ENCODE measurements at places on chromosomes 7 and 10.

- DNase-seq, result no peak
Measured at GRCh38 chr10:84428711-84429110, 100.3 kb downstream of the CCSER2 start.

GRCh38 chr7:99105756-99106155 is 38.2 kb downstream of the SMURF1 start:
- no peak for DNase-seq

- no peak for DNase-seq
Measured at GRCh38 chr7:54985426-54986330, 33.1 kb upstream of the EGFR start.

- no peak for DNase-seq
Measured at GRCh38 chr7:130401578-130401977, 21.3 kb downstream of the CPA1 start.

DNA sequence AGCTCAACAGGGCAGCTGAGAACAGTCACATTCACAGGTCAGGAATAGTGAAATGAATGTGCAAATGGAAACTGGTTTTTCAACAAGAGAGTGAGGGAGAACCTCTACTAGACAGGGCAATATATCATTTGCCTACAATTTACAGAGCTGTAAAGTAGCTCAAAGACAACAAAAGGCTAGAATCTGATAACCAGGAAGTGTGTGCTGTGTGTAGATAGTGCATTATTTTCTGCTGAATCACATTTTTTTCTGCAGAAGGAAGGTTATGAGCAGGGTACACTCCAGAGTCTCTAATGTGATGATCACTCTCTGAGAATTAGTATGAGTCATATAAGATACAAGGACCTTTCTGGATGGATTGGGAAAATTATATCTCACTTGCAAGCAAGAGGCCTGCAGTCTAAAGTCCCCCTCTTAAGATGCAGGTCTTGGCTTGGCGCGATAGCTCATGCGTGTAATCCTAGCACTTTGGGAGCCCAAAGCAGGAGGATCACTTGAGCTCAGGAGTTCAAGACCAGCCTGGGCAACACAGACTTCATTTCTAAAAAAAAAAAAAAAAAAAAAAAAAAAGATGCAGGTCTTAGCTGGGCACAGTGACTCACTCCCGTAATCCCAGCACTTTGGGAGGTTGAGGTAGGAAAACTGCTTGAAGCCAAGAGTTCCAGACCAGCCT is 59.9 kb upstream of the COBL start:
- DNase-seq, result no peak

GRCh38 chr10:34186745-34187144 is 628.4 kb downstream of the PARD3 start:
- DNase-seq, result no peak

DNA sequence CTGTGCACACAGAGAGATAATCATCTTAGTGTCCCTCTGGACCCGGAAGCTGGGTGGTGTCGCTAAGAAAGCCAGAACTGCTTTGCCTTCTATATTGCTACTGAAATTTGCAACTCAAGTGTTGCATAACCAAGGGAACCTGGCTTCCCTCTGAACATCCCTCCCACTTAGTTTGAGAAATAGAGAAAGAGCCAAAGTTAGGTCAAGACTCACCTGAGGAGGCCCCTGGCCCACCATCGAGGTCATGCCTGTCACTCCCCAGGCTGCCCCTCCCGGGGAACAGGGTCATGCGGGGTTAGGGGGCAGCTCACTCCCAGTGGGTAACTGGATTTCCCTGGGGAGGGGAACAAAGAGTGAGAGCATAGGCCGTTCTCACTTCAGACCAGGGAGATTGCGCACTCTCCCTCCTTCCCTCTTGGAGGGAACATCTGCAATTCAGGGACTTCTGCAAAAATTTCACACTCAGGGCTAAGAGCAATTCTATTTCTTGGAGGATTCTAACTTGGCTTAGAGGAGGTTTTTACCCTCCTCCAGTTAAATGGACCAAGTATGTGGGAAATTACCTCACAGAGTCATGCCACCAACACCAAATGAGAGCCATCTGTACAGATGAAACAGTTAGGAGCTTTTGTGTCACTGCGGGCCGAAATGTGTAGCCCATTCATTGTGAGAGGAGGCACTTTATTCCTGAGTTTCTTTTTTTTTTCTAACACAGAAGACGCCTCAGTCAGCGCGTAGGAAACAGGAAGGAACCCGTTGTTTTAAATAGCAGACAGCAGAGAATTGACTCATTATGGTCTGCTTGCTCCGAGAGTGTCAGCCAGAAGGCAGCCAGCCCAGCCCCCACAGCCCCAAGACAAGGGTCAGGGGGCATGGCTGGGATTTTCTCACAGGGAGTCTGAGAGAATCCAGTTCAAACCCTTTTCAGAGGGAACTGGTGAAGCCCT is 221.3 kb downstream of the ARHGAP12 start:
- peak; percentile 74 for DNase-seq

DNA sequence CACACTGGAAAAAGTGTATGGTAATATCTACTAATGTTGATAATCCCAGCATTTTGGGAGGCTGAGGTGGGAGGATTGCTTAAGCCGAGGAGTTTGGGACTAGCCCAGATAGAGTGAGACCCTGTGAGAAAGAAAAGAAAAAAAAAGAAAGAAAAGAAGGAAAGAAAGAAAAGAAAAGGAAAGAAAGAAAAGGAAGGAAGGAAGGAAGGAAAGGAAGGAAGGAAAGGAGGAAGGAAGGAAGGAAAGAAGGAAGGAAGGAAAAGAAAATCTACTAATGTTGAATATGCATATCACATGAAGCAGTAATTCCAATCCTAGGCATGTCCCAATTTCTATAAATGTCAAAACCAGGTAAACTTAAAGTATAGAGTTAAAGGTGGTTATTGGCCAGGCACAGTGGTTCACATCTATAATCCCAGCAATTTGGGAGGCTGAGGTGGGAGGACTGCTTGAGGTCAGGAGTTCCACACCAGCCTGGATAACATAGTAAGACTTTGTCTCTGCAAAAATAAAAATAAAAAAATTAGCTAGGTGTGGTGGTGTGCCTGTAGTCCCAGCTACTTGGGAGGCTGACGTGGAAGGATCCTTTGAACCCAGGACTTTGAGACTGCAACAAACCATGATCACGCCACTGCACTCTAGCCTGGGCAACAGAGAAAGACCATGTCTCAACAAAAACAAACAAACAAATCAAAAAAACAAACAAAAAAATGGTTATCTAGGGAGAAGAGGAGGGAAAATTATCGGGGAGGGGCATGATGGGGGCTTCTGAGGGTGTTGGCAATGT is 5.2 kb upstream of the KAZALD1 start:
- DNase-seq, result no peak

DNA sequence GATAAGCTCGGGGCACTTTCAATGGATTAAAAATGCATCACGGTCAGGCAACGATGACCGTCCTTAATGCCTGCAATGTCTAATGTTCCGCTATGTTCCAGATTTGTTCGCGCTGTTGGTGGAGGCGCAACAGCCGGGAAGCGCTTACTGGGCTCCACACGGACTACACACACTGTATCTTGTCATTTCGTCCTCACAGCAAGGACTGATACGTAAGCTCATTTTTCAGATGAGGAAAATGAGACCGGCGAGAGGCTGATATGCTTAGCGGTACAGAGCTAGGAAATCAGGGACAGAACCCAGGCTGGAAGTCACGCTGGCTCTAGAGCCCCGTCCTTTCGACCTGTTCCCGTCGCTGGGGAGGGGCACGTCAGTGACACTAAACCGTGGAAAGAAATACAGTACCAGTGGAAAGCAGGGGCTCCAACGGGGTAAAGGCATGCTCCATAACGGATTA is 670 bp downstream of the TPK1 start:
- peak; percentile 45 for DNase-seq

GRCh38 chr7:46930366-46930765 is 651.5 kb downstream of the TNS3 start:
- no peak for DNase-seq

GRCh38 chr10:53315709-53316108 is 543.1 kb upstream of the MBL2 start:
- DNase-seq, result no peak

DNA sequence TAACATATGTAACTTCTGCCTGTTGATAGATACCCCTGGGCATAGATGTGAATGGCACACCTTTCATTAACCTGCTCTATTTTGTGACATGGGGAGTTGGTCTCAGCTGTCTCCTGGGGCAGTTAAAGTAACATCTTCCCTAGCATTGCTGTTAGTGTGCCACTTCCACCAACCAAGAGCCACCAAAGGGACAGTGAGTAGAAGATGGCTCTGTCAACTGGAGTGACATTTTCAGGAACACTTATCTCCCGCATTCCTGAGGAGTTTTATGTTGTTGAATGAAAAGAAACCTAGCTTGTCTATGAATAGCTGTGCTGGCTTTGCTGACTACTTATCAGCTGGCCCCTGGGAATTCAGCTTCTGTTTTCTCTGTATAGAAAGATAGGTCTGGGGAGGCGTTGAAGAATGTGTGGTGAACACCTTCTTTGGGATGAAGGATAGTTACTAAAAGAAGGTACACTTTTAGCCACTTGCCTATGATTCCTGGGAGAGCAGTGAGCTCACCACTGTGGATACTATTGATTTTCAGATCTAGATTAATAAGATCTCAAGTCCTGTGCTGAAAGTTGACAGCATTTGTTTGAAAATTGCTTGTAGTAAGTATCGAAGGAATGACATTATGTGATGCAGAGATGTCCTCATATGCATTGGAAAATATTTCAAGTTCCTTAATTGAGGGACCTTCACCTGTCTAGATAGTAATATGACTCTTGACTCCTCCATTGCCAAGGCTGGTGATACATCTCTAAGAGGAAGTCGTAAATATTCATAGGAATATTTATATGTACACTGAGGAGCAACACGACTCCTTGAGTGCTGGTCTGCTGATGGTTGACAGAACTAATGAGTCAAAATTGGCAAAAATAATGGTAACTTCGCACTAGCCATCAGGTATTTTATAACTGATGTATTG is 7.6 kb downstream of the STARD3NL start:
- no peak for DNase-seq

DNA sequence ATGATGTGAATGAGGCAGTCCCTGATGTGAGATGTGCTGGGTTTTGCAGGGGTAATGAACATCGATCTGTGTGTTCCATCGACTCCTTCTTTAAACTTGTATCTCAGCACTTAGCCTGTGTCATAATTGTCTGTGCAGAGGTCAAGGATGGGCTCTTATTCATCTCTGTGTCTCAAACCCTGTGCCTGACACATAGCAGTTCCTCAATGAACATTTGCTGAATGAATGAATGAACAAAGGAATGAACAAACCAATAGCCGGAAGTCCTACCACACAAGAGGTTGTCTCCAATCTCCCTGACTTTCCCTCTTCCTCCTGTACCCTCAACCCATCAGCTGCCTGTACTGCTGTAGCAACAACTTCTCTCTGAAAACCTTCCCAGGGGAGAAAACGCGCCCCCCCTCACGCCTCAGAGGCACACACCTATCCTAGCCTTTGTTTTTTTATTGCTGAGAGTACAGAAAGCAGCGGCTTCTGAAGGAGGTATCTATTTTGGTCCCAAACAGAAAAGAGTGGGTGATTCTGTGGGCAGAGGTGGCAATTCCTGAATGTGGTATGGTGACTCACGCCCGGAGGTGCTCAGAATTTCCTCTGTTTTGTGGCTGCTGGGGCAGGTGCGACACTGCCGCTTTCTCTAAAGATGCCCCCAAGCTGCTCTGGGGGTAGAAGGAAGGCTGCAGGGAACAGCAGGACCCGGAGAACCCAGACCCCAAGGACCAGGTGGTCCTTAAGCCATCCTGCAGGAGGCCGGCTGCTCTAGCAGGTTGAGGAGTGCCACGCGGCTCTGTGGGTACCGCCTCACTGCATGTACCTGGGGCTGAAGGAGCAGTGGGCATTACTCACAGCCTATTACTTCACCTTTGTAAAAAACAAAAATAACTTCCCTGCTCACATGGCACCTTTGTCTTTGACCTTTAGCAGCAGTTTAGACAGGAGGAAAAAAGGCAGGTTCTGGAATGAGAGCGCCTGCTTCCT is 9.6 kb downstream of the IL2RA start:
- no peak for DNase-seq

DNA sequence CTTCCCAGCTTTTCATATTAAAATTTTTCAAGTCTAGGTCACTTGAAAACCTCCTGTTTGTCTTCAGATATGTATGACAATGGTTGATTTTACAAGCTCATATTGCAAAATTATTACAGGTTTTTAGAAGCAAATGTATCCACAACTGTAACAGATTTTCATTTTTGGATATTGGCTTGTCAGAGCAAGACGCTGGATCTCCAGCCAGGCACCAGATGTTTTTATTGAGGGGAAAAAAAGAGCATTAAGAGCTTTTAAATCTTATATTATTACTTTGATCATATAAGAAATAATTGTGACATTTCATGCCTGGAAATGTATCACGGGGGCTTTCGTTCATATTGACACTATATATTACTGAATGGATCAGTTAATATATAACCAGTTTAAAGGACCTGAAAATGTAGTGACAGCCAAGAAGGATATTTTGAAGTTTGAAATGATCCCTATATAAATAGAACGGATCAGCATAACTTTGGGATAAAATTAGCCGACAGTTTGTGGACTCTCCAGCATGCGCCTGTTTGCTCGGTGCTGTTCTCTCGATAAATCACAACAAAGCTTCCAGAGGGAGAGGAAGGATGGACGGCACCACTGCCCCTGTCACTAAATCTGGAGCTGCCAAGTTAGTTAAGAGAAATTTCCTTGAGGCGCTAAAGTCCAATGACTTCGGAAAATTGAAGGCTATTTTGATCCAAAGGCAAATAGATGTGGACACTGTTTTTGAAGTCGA is at the start of gene ASB4:
Gene ASB4 (plus strand): TSS at position 553 of the 733 bp plus-strand sequence. CDS start 29 bp downstream, at position 582.
- DNase-seq, result no peak

GRCh38 chr10:110207805-110208613 is 604 bp downstream of the MXI1 start:
- DNase-seq, result peak; percentile 62

GRCh38 chr7:39650676-39651075 is 27.3 kb downstream of the RALA start:
- no peak for DNase-seq

DNA sequence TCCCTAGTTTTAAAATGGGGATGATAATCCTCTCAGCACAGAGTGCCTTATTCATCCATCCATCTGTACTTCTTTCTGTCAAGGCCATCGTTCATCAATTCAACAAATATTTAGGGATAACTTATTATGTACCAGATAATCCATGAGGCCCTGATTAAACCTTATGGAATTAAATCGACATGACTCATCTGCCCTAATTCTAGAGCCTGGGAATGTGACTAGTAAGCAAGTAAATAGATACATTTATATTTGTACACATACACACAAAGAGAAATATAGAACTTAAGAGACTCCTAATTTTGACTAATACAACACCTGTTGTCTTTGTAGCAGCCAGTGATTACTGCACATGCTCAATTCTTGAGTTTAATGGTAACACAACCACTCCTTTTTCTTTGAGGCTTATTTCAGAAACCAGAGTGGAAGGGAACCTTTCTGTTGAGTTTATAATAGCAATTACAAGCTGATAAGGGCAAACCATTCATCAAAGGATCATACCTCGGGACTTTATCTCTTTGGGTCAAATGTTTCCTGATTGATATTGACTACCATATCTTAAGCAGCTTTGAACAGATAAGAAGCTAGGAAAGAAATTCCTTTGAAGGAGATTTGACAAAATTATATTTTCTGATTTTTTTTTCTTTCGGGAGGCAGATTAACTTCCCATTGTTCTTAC is 122.7 kb downstream of the ARID5B start:
- no peak for DNase-seq
